ENCODE measurements at places on chromosomes 1 and 21.

- no peak for ATAC-seq
Observed at GRCh38 chr1:238826891-238827290, 559.5 kb upstream of the CHRM3 start.

- ATAC-seq = no peak
Observed at GRCh38 chr1:224801844-224802490, 127.5 kb upstream of the DNAH14 start.

- ATAC-seq = no peak
Observed at GRCh38 chr1:214004014-214004413, 16.2 kb downstream of the PROX1 start.

- peak; percentile 32 for ATAC-seq
Observed at GRCh38 chr1:160520999-160521398, 2.1 kb downstream of the SLAMF6 start.

DNA sequence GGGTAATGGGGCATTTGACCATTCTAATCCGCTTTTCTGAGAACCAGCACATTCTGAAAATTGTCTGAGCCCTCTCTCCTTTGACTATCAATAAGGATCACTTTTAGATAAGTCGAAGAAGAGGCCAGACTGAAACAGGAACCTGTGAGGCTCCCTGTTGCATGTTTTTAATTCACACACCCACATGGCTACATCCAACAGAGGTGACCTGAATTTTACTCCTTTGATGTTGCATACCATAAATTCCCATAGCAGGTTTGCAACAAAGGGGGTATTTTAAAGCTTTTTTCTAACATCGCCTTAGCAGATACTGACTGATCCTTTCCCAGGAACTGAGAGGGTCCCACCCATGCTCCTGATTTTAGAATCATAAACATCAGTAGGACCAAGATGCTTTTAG is 450.8 kb downstream of the USP25 start:
- ATAC-seq = no peak

DNA sequence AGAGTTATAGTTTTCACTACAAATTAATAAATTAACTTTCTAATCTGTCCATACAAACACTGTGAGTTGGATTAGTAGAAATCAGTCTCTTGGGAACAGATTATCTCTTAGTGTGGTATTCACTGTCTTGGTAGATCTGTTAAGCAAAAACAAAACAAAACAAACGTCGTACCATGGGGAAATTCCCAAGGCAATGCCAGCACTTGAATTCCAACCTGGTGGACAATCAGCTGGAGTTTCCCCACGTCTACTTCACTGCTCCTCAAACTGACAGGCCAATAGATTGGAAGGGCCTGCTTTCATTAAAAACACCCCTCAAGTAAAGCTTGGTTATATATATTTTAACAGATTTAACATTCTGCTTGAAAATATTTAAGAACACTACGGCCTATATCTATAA is 31.9 kb downstream of the GDAP2 start:
- ATAC-seq = no peak

GRCh38 chr1:110436635-110437034 is 14.3 kb upstream of the PROK1 start:
- no peak for ATAC-seq

DNA sequence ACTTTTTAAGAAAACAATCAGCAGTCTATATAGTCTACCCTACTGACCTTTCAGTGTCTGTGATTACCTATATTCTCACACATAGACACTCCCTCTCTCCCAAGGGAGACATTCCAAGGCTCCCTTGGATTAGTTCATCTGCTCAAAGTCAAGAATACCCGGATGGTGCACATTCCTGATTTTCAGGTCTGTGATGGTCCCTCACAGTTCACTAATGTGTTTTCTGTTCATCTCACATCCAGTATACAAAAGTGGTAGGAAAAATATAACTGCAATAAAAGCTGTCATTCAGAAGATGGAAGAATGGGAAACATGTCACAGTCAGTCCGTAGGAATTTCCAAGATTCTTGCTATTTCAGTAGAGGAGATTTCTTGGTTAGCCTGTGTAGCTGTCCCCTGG is 224.1 kb upstream of the CACYBP start:
- ATAC-seq = no peak

GRCh38 chr1:157831968-157832626 is 9.5 kb downstream of the CD5L start:
- no peak for ATAC-seq

DNA sequence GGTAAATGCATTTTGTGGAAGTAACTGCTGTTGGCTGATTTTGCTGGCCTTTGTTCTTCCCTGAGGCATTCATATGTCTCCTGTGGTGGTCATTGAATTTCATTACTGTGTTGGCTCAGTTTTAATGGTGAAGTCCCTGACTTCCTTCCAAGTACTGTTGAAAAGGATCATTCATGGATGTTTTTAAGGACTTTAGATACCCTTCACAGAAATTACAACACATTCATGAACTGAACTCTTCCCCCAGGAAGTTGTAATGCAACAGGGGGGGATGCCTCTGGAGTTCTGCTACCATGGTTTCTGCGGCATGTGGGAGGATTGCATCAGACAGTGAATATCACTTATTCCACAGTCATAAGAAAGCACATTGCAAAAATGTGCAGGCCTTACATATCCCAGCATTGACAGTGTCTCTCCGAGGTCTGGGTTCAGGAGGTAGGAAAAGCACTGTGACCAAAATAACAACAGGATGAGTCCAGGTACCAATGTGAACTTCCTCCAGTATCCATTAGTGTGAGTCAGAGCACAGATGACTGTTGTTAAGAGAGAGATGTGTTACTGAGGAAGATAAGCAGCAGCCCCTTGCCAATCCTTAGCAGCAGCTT is 2.1 kb upstream of the RAB3GAP2 start:
- no peak for ATAC-seq

- ATAC-seq = no peak
Observed at GRCh38 chr1:214808845-214809460, 206.0 kb downstream of the CENPF start.

- ATAC-seq = no peak
Observed at GRCh38 chr1:244011271-244011670, 39.8 kb upstream of the ZBTB18 start.

GRCh38 chr1:9201401-9202239 is 33.0 kb upstream of the H6PD start:
- ATAC-seq = no peak

GRCh38 chr1:212432272-212432660 is 454 bp upstream of the NENF start:
- ATAC-seq = no peak
